Stimulated activated CD8-positive, alpha-beta memory T cell treated with anti-CD3 and anti-CD28 coated beads, Interleukin-7, amount 100 ng/mL, for 24 hours (primary cell): ENCODE measurements at places on chromosomes 11 and 22.

- no peak for DNase-seq
These were observed 22.6 kb upstream of the NCR3LG1 start for GRCh38 chr11:17328871-17329494.

- DNase-seq: no peak
These were observed 725.3 kb downstream of the BRD1 start for GRCh38 chr22:49102367-49102766.

- no peak for DNase-seq
These were observed 39.0 kb downstream of the GLB1L2 start for GRCh38 chr11:134370526-134371435.

GRCh38 chr22:44525941-44526778 lies 28.1 kb upstream of the RTL6 start:
- no peak for DNase-seq

DNA sequence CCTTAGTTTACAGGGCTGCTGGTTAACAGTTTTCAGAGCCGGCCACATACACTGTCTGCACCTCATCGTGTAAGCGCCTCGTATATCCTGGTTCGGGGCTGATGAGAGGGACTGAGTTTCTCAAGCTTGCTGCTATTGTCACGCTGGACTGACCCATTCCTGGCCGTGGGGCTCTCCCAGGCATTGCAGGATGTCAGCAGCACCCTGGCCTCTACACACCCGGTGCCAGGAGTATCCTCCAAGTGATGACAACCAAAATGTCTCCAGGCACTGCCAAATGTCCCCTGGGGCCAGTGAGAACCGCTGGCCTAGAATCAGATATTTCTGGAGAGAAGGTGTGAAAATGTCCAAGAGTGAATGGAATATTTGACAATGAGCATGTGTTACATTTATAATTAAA lies 82.8 kb downstream of the ST3GAL4 start:
- DNase-seq: no peak

GRCh38 chr22:44584256-44584902 lies 86.3 kb upstream of the RTL6 start:
- no peak for DNase-seq

GRCh38 chr11:19959648-19960059 lies 200.6 kb downstream of the DBX1 start:
- no peak for DNase-seq

- DNase-seq: no peak
These were observed 17.5 kb downstream of the MRGPRG start for GRCh38 chr11:3201112-3201581.

- no peak for DNase-seq
These were observed 14.9 kb downstream of the VSIG10L2 start for GRCh38 chr11:125960771-125961170.

GRCh38 chr22:48754611-48755058 lies 1073.0 kb downstream of the BRD1 start:
- DNase-seq: no peak
